Mesothelial cell of epicardium (in vitro differentiated cells): ENCODE measurements at places on chromosomes 3 and 15.

GRCh38 chr15:40768521-40769273 is 1.1 kb upstream of the C15orf62 start:
- no peak for DNase-seq

DNA sequence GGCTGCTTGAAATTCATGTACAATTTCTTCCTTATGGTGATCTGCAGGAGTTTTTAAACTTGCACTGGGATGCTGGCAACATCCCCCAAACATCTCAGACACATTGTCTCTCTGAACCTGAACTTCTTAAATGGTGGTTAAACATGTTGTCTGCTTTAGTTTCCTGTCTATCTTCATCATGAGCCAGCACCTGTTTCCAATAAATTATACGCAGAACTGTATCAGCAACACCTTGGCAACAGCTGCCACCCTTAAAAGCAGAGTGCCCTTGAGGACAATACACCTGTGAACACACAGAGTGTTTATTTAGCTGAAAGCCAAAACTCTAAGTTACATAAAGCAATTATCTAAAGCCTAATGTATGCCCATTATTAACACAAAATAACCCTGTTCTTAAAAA is 242.9 kb downstream of the WNT5A start:
- DNase-seq: no peak

DNA sequence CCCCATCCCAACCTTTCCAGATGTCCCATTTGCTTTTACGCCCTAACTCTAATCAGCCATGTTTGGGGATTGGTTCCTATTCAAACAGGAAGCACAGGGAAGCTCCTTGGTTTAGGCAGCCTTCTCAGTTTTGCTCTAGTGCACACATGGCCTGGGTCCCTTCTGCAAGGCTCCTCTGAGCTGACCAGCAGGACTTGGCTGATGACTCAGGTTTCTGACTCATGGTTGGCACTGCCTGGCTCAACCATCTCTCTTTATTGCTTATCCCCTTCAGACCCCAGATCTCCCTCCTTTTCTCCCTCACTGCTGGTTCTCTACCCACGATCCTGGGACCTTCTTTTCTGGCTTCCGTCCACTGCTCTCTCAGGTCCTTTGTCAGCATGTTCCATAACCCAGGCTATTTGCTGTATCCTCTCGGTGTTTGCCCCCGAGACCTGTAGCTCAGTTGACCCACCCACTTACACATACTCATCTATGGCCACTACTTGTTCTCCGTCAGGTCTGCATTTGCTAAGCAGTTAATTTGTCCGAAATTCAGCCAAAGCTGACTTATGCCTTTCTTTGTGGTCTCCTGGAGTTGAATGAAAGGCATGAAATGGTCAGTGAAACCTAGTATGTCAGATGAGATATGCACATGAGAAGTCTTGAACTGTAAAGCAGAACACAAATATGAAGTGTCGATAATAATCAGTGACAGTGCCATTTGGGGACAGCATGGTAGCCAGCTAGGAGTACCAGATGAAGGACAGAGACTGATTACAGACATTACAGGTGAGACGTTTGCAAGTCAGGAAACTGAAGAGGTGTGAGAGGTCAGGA is 323.5 kb upstream of the ROPN1 start:
- DNase-seq: no peak

DNA sequence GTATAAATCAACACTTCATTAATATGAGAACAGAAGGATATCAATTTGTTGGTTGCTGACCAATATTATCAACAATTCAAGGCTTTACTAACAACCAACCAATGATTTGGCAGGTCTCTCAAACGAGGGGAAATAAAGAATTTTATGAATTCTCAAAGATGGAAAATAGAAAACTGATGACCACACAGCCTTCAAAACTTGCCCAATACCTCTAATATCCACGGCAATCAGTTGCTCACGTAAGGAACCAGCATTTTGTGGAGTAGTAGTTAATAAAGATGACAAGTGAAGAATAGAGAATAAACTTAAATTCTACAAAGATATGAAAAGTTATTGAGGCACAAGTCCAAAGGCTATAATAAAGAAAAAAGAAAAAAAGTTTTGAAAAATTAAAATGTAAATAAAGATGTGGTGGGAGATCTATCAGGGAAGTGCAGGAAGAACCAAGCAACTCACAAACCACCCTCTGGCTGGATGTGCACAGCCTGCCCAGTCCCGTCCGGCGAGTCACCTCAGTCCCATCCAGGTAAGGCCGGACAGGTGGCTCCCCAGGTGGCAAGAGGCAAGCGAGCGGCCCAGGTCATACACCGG is 808 bp downstream of the GK5 start:
- DNase-seq: peak; percentile 22
